Uterus (tissue), 4 donors: ENCODE measurements at places on chromosomes 1 and 21.

- DNase-seq, result no peak
Observed at GRCh38 chr21:23955135-23955843, 1652.0 kb downstream of the MRPL39 start.

DNA sequence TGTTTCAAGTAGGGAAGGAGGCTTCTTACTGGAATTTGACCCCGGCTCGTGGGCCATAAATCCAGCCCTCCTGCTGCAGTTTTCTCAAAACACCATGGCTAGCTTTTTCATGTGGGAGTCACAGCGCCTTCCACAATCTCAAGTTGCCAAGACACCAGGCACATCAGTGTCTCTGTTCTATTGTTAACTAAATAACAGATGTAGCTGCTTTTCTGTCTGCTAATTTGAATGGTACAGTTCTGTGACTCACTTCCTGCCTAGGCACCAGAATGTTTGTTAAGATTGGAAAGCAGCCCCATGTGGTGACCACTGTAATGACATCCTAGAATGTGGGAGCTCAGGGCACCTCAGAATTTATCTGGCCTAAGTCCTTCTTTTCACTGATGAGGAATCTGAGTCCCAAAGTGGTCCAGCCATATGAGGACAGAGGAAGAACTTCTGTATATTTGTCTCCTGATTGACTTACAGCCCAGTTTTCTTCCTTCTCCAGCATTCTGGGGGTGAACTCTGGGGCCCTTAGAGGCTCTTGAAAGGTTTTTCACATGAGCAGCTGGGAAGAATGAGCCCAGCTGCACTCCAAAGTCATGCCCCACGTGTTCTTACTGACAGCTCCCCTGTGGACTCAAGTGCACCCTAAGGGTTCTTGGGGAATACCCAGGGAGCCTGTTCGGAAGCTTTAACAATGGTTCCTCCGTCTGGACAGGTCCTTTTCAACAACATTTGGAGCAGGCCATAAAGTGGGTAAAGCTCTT lies 27.5 kb downstream of the TRIM45 start:
- peak; percentile 60 for DNase-seq

DNA sequence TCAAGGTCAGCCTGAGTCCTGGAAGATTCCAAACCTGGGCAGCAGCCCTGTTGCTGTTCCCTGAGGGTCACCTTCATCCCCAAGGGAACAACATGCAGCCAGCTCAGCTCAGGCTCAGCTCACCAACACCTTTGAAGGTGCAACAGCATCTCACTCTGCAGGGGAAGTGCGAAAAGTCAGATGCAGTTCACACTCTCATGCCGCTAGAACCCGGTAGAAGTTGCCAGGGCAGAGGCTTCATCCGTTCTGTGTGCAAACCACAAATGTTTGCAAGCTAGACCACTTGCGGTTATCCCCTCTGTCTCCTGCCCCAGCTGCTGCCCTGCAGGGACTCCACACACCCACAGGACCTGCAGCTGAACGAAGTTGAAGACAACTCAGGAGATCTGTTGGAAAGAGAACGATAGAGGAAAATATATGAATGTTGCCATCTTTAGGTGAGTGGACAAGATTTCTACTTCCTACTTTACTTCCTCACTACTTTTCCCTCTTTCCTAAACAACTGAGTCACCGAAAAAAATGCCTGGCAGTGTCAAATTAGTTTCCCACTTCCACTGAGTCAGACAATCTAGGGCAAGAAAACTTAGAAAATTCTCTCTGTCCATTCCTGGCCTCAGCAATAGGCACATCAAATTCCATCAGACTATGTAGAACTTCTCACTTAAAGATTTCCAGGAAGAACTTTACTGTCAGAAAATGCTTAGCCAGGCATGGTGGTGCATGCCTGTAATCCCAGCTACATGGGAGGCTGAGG lies 1.8 kb upstream of the FCRL6 start:
- DNase-seq, result no peak

DNA sequence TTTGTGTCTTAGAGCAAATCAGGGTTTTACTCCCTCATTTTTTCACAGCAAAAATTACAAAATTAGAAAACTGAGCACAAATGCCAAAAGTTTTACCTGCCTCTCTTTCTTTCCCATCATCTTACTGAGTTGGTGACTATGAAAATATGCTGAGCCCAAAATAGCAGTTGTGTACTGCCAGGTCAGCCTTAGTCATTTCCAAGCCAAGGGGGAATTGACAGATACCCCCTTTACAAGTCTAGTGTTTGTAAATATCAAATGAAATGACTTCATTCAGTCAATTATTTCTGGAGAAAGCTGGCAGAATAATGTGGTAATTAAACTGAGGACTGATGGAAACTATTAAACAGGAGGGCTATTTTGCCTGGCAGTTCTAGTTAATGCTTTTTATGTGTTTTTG lies 11.4 kb upstream of the GORAB start:
- no peak for DNase-seq

DNA sequence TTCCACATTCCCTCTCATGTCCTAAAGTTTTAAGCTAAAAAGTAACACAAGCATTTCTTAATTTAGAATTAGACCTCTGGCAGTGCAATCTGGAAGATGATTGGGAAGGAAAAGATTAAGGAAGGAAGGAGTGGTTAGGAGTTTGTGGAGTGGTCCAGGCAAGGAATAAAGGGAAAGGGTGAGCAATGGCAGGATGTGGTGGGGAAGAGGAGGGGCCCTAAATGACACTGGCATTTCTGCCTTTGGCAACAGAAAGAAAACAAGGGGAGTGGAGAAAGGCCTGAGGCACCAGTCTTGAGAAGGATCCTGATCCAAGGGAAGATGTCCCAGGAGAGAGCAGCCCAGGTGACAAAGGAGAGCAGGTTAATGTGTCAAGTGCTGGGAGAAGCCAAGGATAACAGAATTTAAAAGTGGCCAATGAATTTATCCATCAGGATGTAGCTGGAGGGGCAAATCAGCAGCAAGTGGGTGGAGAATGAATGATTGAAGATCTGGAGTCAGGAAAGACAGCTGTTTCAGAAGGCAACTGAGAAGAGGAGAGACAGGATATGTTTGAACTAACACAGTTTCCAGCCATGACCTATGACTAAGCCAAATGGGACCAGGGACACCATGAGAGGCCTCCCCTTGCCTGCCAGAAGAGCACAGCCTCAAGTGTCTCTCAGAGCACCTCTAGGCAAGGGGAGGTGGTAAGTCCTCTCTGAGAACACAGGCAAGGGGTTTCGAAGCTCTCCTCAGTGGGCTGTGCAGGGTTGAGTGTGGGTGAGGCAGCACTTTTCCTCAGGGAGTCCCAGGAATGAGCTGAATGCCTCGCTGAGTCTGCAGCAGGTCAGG lies 20.9 kb upstream of the LY9 start:
- no peak for DNase-seq

GRCh38 chr21:42616446-42616845 lies 37.0 kb upstream of the PDE9A start:
- DNase-seq, result peak; percentile 1
